Activated naive CD8-positive, alpha-beta T cell treated with anti-CD3 and anti-CD28 coated beads, Interleukin-2, amount 50 U/mL, for 24 hours (primary cell): ENCODE measurements at places on chromosomes 11 and 22.

DNA sequence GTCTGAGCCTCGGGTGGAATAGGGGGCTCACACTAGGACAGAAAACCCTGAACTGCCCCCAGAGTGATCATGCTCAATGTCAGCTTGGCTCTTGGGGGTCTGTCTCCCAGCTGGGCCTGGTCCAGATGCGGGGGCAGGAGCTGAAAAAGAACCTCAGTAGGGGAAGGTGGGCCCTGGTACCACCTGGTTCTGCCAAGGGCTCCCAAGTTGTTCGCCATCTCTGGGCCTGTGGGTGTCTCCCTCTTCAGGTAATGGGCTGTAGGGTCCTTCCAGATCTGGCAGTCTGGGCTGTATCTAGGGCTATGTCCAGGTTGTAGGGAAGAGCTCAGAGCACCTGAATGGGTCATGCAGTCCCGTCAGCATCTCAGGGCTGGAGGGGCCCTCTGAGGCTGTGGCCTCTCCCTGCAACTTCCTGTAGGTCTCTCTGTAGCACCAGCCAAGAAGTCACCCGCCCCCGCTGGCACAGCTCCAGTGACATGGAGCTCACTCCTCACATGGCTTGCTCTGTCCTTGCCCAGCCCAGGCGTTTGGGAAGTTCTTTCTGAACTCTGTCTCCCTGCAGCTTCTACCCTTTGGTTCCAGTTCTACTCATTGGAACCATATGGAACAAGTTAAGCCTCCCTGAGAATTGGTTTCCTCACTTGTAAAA, 33.0 kb upstream of the SOX10 start:
- H3K4me1 ChIP-seq, result no peaks in the 10 kb centered on the region
- H3K27ac ChIP-seq, result no peak overlapping the region
- H3K27me3 ChIP-seq, result no peaks in the 10 kb centered on the region
- DNase-seq, result no peak
- no peaks in the 10 kb centered on the region for H3K36me3 ChIP-seq

GRCh38 chr11:14773755-14774154, 118.3 kb downstream of the CYP2R1 start:
- no peak for DNase-seq
- peak overlapping the region; percentile 67 for H3K27ac ChIP-seq
- H3K27me3 ChIP-seq, result no peaks in the 10 kb centered on the region
- H3K4me1 ChIP-seq, result peaks cover 73% of the 10 kb centered on the region

GRCh38 chr11:117483372-117483771, 155.7 kb downstream of the CEP164 start:
- H3K4me3 ChIP-seq, result no peak overlapping the region
- no peak overlapping the region for H3K27ac ChIP-seq
- no peaks in the 10 kb centered on the region for H3K36me3 ChIP-seq
- no peaks in the 10 kb centered on the region for H3K4me1 ChIP-seq
- DNase-seq, result no peak

DNA sequence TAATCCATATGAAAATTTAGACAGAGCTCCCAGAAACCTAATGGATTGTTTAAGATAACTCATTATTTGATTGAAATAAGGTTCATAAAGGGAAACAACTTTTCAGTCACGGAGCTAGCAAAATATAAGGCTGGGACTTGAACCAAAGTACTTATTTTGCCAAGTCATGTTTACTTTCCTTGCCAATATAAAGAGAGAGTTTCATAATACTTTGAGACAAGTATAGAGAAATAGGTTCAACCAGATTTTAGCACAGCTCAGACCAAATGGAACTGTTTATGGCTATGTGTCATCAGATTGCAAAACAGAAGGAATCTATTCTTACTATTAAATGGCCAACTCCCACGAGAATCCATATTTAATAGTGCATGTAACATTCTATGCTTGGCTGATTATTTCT, 1517.5 kb upstream of the TENM4 start:
- no peak for DNase-seq
- no peaks in the 10 kb centered on the region for H3K36me3 ChIP-seq
- no peak overlapping the region for H3K27ac ChIP-seq
- H3K4me3 ChIP-seq, result no peak overlapping the region
- no peaks in the 10 kb centered on the region for H3K4me1 ChIP-seq

DNA sequence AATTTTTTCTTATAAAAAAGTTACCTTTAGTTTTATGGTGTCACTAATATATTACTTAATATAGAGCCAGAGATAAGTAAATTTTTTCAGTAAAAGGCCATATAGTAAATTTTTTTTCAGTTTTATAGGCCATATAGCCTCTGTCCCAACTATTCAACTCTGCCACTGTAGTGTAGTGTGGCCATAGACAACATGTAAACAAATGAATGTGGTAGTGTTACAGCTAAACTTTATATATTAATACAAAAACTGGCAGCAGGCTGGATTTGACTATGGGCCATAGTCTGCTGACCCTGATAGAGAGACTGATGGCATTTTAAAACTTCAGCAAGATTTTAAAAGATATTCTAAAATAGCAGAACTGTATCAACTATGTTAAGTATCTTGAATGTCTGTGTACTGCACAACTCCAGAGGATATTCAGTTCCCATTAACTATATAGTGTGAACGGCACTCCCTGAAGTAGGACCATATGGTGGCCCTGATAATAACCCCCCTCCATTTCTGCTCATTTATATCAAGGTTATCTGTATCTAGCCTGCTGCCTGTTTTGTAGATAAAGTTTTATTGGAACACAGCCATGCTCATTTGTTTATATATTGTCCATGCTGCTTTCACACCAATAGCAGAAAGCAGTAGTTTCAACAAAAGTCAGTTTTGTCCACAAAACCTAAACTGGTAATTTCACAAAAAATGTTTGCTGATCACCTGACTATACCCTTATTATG, 71.6 kb downstream of the PRMT3 start:
- H3K4me3 ChIP-seq, result no peak overlapping the region
- no peaks in the 10 kb centered on the region for H3K4me1 ChIP-seq
- no peak for DNase-seq
- H3K36me3 ChIP-seq, result peaks cover 45% of the 10 kb centered on the region
